Omental fat pad (tissue), 4 donors: ENCODE measurements at places on chromosomes 11 and 22.

GRCh38 chr11:75964071-75964470 lies 149.1 kb downstream of the UVRAG start:
- DNase-seq, result no peak

GRCh38 chr11:134261626-134262488 lies 8.5 kb downstream of the ACAD8 start:
- no peak for DNase-seq

GRCh38 chr22:39739338-39740027 lies 154.1 kb downstream of the ENTHD1 start:
- DNase-seq, result no peak

DNA sequence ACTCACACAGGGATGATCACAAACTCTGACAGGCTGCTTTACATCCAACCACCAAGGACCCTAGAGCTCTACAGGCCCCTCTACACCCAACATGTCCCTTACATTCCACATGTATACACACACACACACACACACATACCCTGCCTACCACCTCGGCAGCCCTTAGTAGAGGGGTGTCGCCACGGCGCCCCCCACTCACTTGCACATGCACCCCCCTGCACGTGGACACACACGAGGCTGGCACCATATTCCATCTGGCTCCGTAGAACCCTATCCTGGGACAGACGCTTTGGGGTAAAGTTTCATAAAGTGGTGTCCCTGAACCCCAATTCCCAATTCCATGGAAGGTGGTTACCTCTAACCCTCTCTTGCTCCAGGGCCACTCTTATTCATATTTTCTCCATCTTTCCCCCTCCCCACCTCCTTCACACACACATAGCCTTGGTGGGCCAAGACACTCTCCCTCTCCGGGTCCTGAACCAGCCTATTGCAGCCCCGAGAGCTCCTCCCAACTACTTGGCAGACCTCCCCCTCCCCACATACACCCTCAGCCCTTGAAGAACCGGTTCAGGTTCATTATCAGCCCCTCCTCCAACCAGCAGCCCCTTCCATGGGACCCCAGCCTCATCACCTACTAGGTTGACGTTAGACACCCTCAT lies 809 bp downstream of the PDE2A start:
- no peak for DNase-seq

- DNase-seq, result peak; percentile 71
Observed at GRCh38 chr11:10307400-10308200, 2.7 kb downstream of the ADM start.

DNA sequence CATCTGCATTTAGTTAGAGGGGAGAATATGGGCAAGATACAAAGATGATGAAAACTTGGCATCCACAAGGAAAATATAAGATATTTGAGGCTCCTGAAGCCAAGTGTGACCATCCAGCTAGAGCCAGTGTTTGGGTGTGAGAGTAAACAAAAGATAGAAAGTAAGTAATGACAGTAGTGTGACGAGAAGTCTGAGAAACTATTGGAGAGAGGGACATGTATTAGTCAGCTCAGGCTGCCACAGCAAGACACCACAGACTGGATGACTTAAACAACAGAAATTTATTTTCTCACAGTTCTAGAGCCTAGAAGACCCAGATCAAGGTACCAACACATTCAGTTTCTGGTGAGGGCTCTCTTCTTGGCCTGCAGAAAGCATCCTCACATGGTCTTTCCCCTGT lies 6.4 kb upstream of the CCKBR start:
- no peak for DNase-seq

DNA sequence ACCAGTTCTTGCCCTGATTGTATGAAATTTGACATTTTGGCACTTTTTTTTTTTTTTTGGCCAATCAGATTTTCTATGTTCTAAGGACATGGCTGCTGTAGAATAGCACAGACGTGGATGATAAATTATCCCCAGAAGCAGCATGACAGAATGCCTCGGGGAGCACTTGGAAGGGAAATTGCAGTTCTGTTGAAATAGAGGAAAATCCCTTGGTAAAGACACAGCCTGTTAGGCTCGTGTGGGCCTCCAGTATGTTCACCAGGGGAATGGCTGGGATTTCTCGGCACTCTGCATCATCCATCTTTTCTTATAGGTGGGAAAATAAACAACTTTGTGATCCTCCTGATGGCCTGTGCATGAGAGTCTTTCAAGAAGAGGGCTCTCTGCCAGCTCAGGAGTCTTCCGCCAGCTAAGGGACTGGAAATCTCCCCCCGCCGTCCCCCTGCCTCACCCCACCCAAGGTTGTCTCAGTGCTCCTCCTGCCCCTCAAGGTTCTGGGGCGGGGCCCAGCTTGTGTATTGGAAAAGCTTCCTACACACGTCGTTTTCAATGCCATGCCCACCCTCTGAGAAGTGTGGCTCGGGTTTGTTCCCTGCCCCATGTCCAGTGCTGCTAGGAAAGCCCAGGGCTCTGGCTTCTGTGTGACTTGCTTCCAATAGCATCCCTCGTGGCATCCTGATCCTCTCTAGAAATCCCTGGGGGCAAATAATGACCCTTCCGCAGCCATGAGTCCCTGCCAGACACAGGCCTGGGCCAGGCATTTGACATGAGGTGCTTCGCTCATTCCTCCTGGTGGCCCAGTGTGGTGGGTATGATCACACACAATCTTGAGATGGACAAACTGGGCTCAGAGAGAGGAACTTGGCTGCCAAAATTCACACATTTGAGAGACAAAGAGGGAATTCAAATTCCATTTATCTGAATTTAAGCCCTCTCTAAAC lies 70.6 kb upstream of the ATXN10 start:
- no peak for DNase-seq
